ENCODE measurements at places on chromosomes 16 and 17.

DNA sequence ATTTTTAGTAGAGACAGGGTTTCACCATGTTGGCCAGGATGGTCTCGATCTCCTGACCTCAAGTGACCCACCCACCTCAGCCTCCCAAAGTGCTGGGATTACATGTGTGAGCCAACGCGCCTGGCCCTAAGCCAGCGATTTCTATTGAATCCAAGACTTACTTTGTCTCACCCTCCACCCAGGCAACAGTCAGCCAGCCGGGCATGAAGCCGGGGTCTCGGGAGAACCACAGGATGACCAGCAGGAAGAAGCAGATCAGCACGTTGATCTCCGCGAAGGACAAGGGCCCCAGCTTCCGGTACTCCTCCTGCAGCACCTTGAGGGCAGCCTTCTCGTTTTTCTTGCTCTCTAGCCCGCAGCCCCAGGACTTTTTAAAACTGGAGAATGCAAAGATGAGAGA, 17.6 kb downstream of the SLC13A5 start:
- no peak for DNase-seq

DNA sequence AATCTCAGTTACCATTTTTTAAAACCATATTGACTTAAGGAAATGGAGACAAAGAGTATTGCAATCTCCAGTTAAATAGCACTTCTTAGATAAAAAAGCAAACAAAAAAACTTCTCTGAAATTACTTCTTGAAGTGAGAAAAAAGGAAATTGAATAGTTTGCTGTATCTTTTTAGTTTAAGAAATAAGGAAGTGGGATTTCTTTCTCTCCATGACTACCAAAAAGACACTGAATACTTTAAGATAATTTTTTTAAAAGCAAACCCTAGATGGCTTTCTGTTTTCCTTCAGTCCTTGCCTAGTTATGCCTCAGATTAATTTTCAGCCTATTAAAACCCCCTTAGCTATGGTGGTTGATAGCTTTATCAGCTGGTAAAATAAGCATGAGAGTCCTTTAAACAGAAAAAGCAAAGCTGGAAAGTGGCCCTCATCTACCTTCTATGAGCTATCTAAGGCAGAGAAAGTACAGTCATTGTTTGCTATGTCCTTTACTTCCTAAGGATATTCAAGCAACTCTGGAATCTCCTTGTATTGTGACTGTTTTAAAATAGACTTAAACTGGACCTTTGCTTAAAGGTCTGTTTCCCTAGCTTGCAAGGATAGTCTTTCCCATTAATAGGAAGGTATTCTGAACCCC, 28.6 kb downstream of the TPPP3 start:
- no peak for DNase-seq

- peak; percentile 30 for DNase-seq
Observed at GRCh38 chr16:50708373-50709060, 15.1 kb downstream of the NOD2 start.

- DNase-seq: no peak
Observed at GRCh38 chr16:12026741-12027490, 50.4 kb downstream of the SNX29 start.

- DNase-seq: no peak
Observed at GRCh38 chr16:30546115-30546514, 11.5 kb upstream of the ZNF747 start.

DNA sequence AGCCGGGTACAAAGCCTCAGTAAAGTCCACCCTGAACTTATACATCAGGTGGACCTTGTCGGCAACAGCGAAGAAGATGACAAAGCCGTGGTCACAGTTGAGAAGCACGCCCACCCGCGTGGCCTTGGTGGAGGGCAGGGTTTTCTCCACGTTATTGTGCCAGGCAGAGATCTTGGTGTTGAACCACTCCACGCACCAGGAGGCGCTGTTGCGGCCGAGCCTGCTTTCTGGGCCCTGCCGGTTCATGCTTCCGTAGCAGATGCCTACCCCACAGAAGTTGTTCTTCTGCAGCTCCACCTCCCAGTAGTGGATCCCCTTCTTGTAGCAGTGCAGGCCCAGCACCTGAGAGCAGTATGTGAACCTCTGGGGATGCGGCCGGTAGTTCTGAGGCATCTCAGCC, 22.1 kb downstream of the TRIM25 start:
- DNase-seq: peak; percentile 10

DNA sequence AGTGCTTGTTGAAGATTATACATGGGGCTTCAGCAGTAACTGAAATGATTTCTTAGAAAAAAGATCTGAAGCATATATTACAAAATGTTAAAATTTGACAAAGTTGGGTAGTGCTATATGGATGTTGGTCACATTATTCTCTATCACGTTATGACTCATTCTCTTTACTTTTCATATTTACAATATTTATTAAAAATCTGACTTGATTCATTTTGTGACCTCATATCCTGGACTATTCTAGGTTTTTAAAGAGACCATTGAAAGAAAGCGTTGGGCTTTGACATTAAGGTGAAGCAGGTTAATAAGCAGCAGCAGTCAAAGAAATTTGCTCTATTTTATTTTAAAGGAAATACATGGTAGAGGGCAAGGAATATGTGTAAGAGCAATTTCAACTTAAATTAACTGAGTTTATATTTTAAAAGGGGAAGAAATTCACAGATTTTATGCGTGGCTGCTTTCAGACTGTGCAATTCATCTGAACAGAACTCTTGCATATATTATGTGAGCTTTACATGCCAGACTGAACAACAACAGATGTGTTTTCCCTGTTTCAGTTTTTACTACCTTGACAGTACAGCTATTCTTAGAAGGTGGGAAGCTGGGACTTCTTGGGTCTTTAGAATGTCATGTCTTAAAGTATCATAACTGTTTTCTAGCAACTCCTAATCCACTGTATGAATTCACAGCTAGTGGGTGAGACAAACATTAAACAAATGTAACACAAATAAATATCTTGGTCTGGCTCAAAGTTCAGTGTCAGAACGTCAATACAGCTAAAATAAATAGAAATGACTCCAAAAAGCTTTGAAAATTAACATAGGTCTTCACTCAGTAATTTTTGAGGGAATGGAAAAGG, 10.4 kb upstream of the FAM20A start:
- DNase-seq: no peak

DNA sequence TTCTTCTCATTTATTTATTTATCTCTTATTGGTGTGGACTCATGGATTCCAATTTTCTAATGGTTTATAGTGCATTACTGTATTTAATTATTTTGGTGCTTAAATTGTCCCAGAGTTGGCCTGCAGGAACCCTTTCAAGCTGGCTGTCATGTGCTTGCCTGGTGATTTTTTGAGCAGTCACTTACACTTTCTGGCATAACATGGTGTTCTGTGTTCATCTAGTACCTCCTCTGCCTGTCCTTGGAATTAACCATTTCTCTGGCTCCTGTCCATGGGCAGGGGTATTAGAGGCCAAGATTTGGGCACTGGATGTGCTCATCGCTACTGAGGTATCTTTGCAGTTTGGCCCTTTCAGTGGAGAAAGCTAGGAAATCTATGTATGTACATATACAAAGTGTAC, 67.0 kb downstream of the CLEC16A start:
- DNase-seq: no peak

DNA sequence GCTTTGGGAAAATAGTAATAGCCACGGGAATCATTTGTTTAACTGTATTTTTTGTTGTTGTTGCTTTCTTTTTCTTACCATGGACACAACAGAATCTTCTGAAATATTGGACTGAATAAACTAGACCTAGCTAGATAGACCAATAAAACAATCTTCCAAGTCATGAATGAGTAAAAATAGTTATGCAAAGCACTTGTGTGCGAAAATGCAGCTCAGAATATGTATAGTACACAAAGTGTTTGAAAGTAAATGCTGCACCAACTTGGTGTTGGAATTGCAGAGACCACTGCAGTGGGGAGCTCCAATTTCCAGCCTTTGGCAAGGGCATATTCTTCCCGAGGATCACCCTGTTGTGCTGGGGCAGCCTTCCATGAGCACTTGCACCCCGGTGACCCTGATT, 68.0 kb downstream of the AATF start:
- DNase-seq: no peak

GRCh38 chr17:8326511-8327302, 12.9 kb upstream of the ODF4 start:
- DNase-seq: no peak

GRCh38 chr17:80460429-80460834, 16.0 kb downstream of the NPTX1 start:
- DNase-seq: no peak

GRCh38 chr17:73436954-73437353, 125.2 kb upstream of the CDC42EP4 start:
- no peak for DNase-seq

DNA sequence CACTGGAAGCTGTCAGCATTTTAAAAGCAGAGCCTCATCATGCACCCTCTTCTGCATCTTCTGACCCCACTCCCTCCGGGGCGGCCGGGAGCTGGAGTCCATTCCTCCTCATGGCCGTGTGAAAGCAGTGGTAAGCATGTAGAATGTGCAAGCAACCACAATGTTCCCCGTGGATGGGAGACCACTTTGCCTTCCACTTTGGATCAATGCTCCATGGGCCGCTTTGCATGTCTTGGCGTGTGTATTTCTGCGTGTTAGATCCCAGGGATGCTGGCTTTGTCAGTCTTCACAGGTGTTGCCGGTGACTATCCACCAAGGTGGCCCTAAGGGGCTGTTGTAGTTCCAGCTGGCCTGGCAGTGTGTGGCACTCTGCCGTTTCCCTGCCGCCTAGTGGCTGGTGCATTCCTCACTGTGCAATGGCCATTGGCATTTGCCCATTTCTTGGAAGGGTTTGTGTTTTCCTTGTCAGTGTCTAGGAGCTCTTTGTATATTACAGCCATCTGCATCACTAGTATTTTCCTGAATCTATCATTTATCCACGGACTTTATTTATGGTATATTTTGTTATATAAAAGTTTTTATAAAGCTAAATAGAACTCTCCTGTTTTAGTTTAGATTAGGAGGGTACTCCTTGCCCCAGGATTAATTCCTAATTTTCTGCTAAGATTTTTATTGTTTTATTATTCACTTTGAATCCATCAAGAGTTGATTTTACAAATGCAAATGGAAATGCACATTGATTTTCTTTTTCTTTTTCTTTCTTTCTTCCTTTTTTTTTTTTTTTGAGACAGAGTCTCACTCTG, 5.8 kb upstream of the ALDH3A1 start:
- DNase-seq: no peak

DNA sequence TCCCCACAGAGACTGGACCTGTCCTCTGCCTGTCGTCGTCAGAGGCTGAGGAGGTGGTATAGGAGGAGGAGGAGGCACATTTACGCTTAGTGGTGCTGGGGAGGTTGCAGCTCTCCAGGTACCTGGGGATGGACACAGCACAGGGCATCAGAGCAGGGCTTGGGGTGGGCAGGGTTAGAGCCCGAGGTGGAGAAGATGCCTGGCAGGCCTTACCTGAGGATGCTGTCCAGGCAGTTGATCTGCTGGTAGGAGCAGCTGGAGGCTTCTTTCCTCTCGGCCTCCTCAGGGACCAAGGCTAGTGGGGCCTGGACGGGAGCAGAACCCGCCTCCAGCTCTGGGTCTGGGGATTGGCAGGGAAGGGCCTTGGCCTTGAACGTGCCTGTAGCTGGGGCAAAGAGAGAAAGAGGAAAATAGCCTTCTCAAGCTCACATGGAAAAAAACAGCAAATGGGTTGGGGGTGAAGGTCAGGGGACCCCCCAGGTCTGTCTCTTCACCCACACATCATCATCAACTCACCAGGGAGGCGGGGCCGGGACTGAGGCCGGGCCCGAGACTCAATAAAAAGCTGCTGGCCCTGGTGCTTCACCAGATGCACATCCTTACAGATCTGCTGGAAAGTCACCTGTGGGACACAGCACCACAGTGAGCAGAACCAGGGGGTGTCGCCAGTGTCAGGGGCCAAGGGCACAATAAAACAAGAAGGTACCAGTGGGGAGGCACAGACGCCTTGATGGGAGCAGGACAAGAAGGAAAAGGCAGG, 5.6 kb downstream of the PER1 start:
- no peak for DNase-seq

DNA sequence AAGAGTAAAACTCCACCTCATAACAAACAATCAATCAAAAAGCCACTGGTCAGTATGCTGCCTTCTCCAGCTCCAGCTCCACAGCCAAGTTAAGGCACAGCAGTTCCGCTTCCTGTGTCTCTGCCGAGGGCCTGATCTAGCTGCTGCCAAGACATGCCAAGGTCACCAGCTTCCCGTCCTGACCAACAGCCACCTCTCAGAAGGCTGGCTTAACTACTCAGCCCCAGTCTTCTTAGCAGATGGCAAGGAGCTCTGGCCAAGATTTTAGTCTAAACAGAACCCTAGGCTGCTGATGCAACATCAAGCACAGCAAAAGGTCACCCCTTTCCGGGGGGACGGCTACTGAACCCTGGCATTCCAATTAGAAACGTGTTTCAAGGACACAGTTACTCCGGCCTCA, 17.7 kb upstream of the MNT start:
- DNase-seq: no peak

DNA sequence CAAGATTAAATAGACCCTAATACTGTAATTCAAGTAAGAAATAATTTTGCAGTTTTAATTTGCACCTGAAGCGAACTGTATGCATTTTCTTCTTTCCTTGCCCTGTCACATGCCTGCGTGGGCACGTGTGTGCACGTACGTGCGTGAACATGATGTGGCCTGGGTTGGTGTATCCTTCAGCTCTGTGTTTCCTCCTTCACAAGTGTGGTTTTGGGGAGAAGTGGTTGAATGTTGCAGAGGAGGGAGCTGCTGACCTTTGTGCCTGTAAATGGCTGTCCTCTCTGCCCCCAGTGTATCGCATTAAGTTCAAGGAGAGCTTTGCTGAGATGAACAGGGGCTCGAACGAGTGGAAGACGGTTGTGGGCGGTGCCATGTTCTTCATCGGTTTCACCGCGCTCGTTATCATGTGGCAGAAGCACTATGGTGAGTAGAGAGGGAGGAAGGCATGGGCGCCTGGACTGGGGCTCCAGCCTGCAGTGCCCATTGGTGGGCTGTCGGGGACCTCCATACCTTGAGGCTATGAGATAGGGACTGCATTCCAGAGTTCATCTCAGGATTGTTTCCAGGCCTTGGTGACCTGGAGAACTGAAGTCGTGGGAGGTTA, 6.0 kb downstream of the COX4I1 start:
- DNase-seq: no peak

GRCh38 chr17:57724026-57724728, 20.9 kb downstream of the CCDC182 start:
- no peak for DNase-seq

Measured in stimulated activated naive CD4-positive, alpha-beta T cell treated with Interleukin-2 at 50 U/mL for 16 hours (primary cell).